ENCODE measurements at places on chromosomes 7 and 10. TPM values are rescaled to one million over a fixed set of nuclear protein-coding genes. Genes with fewer than 3 reads are reported as not detected.

Gene SPDYE1
- total RNA-seq: not detected

Gene CYP3A7
- total RNA-seq: not detected

Gene KLLN
- total RNA-seq: 2.2 TPM

Gene EIF5AL1
- total RNA-seq: 0.22 TPM

Gene ASB15
- total RNA-seq: not detected

Gene CHCHD1
- total RNA-seq: 17.7 TPM

Data from mesenteric fat pad (tissue), 1 donor.